ENCODE measurements at places on chromosomes 4 and X.

- DNase-seq, result no peak
Measured at GRCh38 chr4:1799387-1800375, 6.6 kb downstream of the FGFR3 start.

GRCh38 chr4:52551487-52551886 is 107.6 kb downstream of the USP46 start:
- peak; percentile 25 for DNase-seq

DNA sequence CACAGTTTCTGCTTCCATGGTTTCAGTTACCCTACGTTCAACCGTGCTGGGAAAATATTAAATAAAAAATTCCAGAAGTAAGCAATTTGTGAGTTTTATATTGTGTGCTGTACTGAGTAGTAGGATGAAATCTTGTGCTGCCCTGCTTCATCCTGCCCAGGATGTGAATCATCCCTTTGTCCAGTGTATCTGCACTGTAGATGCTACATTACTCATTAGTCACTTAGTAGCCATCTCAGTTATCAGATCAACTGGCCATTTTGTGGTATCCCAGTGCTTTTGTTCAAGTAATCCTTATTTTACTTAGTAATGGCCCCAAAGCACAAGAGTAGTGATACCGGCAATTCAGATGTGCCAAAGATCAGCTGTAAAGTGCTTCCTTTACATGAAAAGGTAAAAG is 97.9 kb downstream of the COX18 start:
- no peak for DNase-seq

GRCh38 chrX:96436105-96436504 is 248.5 kb upstream of the DIAPH2 start:
- no peak for DNase-seq

GRCh38 chrX:97524997-97525396 is 641.3 kb downstream of the RPA4 start:
- no peak for DNase-seq

DNA sequence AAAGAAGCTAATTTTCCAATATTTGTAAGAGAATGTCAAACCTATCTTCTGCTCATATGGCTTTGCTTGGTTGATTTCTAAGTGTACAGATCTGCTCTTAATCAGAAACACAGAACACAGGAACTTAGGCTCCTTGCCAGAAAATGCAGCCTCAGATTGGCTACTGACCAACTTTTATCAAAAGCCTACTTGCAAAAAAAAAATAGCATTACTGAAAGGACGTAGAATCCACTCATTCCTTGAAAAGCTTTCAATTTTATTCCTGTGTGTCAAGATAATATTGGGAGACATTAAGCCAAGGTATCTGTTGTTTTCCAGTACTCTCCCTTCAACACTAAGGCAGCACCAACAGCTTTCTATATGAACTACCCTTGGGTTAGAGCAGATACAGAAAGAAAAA is 127.6 kb upstream of the INTU start:
- DNase-seq, result no peak

GRCh38 chr4:123167931-123168330 is 228.7 kb upstream of the SPRY1 start:
- DNase-seq, result no peak

GRCh38 chrX:1323315-1323714 is 13.3 kb upstream of the IL3RA start:
- no peak for DNase-seq

- no peak for DNase-seq
Measured at GRCh38 chr4:168879188-168879587, 130.9 kb downstream of the CBR4 start.

DNA sequence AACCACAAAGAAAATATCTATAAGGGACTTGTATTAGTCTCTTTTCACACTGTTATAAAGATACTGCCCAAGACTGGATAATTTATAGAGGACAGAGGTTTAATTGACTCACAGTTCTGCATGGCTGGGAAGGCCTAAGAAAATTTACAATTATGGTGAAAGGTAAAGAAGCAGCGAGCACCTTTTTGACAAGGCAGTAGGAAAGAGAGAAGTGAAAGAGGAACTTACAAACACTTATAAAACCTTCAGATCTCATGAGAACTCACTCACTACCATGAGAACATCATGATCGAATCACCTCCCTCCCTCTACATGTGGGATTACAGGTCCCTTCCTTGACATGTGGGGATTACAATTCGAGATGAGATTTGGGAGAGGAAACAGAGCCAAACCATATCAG is 856.0 kb downstream of the TRAM1L1 start:
- no peak for DNase-seq

GRCh38 chrX:69019073-69019890 is 146.0 kb downstream of the PJA1 start:
- DNase-seq, result no peak

DNA sequence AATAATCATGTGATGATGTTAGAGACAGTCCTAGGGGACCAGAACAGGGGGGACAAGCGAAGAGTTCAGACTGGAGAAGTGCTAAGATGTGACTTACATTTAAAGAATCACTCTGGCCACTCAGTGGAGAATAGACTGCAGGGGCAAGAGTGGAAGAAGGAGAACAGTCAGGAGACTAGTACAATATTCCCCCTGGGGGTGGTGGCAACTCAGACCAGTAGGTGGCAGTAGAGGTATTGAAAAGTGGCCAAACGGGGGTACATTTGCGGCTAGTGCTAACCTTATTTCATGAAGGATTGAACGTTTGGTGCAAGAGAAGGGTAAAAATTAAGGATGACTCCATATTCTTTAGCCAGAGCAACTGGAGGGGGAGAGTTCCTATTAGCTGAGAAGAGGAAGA is 2.7 kb upstream of the BMX start:
- peak; percentile 36 for DNase-seq

GRCh38 chr4:183255487-183255886 is 64.6 kb downstream of the CLDN22 start:
- no peak for DNase-seq

DNA sequence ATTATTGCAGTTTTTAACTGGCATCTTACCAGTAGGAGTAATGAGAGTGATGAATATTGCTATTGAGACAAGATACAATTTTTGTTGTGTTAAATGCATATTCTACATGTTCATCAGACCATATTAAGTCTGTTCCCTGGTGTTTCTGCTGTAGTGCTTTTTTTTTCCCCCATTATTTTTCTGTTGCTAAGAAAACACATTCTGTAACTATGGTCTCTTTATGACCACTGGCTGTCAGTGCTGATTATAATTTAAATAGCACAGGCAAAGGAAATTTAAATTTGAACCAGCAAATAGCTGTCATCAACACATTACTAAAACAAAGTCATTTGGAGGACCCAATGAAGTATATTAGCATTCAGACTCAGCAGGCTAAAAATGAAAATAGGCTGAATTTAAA is 98.3 kb upstream of the ANKRD50 start:
- DNase-seq, result no peak

- DNase-seq, result peak; percentile 0
Measured at GRCh38 chrX:142733327-142733726, 292.4 kb upstream of the SPANXN4 start.

GRCh38 chr4:3248178-3248480 is 830 bp upstream of the MSANTD1 start:
- DNase-seq, result no peak

DNA sequence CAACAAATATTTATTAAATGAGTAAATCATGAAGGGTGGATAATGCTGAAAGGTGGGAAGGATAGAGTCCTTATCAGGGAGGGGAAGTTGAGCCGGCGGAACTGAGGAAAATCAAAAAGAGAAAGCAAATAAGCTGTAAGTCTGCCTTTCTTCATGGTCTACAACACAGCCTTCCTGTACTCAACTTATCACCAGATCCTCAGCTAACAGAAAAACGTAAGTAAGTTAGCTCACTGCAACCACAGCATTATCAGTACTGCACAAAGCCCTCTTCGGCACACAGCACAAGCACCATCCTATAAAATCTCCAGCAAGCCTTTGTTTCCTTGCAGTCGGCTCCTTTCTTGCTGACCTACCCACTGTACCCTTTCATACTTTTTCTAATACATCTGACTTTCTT is 70.3 kb downstream of the CRMP1 start:
- no peak for DNase-seq

DNA sequence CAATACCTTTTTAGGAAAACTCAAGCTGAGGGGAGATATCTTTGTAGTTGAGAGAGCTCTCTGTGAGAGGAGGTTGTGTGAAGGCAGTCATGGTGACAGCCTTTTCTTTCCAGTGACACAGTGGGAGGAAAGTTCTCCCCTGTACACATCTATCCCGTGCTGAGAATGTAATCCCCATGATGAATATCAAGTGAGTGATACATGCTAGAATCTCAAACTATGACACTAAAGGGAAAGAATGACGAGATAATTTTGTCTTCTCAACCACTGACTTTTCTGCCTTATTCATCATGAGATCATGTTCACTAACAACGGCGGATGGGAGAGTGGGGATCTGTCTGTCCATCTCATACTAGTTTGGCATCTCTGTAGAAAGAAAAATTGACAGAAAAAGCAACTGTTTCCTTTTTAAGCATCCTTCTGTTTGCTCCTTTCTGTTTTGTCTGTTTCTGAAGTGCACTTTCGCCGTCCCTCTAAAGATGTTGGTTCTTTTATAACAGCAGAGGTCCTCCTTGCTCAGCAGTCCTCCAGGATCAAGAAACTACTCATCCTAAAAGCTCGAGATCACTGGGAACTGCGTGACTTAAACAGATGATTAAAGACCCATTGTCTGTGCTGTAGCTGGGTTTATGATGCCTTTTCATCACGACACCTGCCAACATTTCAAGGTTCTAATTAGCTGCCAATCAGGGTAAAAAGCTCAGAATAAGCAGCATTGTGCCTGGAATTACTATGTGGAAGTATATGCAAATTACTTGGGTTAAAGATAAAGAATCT is 137.6 kb downstream of the DCK start:
- peak; percentile 6 for DNase-seq

DNA sequence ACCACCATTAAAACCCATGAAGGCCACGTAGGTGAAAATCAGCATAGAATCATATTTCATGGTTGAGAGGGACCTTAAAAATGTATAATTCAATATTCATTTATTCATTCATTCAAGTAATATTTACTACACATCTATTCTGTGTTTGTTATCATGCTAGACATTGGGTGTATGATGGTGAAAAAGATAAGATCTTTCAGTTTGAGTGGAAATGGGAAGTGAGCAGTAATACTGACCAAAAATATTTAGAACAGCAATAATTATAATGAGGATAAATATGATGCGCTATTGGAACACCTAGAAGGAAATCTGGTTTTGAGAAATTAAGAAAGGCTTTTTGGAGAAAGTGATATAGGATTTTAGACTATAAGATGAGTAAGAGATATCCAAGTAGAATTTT is 28.0 kb downstream of the DKK2 start:
- DNase-seq, result no peak

DNA sequence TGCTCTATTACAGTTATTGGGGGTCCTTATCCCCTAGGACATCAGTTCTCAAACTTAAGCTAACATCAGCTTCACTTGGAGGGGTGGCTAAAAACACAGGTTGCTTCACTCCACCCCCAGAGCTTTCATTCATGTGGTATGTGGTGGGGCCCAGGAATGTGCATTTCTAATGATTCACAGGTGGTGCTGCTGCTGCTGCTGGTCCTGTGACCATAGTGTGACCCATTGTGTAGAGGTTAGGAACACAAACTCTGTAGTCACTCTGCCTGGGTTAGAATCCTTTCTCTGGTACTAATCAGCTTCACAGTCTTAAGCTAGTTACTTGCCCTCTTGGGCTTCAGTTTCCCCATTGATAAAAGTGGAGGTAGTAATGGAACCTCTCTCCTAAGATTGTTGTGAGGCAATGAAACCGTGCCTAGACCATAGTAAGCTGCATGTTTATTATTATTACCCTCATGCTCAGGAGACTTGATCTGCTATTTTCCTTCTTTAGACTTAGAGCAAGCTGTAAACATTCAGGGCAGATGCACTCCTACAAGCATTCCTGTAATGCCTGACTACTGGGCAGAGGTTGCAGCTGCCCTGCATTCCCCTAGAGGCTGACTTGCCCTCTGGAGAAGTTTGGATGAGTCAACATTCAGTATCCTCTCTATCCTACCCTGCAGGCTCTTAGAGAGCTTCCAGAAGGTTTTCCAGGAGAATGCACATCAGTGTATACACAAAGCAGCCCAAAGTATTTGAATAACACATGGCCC is 94.1 kb upstream of the ACSL4 start:
- DNase-seq, result no peak

DNA sequence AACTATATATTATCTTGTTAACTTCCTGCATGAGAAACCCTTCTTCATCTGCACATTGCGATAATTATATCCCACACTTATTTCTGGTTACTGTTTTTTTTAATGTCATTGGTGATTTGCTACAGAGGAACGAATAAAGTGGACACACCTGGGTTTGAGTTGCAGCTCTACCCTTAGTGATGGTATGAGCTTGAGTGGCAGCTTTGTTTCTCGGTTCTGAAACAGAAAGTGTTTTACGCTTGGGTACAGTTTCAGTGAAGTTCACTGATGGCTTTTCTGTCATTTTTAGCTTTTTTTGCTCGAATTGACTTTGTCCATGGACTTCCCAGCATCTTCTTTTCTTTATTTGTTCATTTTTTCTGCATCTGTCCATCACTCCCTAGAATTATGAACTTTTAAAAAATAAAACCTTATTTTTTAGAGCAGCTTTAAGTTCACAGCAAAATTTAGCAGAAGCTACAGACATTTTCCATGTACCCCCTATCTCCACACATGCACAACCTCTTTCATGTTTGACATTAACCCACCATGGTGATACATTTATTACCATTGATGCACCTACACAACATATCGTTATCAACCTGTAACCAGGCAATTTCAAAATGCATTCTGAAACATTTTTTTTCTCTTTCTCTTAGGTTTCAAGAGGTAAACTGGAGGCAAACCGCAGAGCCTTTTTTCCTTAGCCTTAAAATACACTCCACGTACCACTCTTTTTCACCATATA is 1041.6 kb upstream of the PRKX start:
- DNase-seq, result no peak

DNA sequence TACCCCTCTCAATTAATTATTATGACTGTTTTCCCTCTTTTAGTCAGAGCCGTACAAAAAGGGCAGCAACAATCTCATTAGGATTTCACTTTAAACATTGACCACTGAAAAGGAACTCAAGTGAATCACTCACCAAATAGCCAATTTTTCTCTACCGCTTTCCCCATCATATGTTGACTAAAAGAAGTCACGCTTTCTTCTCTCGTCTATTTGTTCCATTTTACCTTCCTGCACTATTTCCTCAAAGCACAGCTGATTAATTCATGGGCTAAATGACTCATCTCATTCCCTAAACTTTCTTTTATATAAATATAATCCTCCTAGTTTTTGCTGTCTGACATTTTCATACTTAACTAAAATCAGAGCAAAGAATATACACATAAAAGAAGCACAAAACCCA is 8.2 kb downstream of the MID1 start:
- DNase-seq, result no peak

DNA sequence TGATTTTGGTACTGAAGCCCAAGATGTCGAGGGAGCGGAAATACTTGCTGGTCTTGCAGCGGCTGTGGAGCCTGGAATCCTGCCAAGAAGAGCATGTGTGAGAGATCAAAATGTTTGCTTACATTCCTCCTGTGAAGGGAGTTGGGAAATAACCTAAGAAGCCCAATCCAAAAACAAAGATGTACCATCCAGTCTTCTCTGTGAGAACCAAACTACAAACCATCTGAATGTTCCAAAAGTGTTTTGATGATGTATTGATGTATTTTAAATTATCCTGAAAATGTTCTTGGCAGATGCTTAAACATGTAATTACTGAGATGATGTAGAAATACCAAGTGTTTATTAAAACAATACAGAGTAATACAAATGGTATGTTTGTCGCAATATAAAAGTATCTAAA is 10.1 kb upstream of the ADH1A start:
- peak; percentile 10 for DNase-seq

- no peak for DNase-seq
Measured at GRCh38 chr4:107153228-107153627, 117.1 kb upstream of the DKK2 start.
